ENCODE measurements at places on chromosomes 12 and 14.

GRCh38 chr12:46217541-46218321, 51.1 kb downstream of the SLC38A1 start:
- no peak for DNase-seq

GRCh38 chr14:100219126-100219785, 19.7 kb upstream of the YY1 start:
- no peak for DNase-seq

GRCh38 chr14:68975667-68976066, 3.4 kb downstream of the ACTN1 start:
- peak; percentile 76 for DNase-seq

- peak; percentile 56 for DNase-seq
Observed at GRCh38 chr12:60415351-60415750, 819.5 kb downstream of the SLC16A7 start.

GRCh38 chr12:89216211-89216952, 135.9 kb downstream of the DUSP6 start:
- no peak for DNase-seq

GRCh38 chr12:105275997-105276733, 40.2 kb upstream of the APPL2 start:
- no peak for DNase-seq

GRCh38 chr14:103526247-103526913, 2.6 kb upstream of the TRMT61A start:
- no peak for DNase-seq

GRCh38 chr14:90756755-90757345, 59.4 kb downstream of the TTC7B start:
- DNase-seq, result no peak

GRCh38 chr12:102953221-102953620, 4.3 kb upstream of the ASCL1 start:
- DNase-seq, result no peak

DNA sequence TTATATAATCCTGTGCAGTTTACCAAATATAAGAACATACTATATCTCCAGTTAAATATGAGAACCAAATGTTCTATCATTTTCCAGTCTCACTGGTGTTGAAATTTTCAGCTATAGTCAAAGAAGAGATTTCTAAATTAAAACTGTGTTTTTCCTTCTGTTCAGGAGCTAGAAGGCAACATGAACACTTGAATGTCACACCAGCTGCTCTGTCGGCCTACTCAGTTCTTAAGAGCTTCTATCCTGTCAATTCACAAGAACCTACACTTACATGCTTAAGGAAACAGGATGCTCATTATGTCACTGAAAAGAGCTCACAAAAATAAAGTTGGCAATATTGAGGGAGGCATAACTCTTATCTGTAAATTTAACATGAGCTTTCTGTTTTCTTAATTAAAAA, 43.1 kb downstream of the ATP2B1 start:
- no peak for DNase-seq

DNA sequence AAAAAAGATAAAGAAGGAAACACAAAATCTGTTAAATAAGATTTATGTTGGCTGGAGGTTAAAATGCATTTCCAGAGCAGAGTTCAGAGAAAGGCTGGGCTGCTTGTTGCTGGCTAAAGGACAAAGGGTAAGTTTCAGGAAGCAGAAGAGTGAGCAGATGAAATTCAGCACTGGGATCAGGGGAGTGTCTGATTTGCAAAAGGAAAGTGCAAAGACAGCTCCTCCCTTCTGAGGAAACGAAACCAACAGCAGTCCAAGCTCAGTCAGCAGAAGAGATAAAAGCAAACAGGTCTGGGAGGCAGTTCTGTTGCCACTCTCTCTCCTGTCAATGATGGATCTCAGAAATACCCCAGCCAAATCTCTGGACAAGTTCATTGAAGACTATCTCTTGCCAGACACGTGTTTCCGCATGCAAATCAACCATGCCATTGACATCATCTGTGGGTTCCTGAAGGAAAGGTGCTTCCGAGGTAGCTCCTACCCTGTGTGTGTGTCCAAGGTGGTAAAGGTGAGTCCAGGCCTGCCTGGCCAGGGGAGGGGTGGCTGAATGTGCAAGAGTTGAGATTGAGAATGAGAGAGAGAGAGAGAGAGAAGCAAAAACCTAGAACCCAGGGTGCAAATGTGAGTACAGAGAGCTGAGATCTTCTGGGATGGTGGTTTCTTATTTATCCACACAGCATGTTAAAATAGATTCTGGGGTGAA, at the start of gene OAS1:
OAS1 (plus strand) TSS at position 251 of the 703 bp plus-strand sequence; CDS start at position 329, 78 bp downstream.
- DNase-seq, result peak; percentile 8

GRCh38 chr12:53279283-53279869, 11.3 kb downstream of the ESPL1 start:
- no peak for DNase-seq

DNA sequence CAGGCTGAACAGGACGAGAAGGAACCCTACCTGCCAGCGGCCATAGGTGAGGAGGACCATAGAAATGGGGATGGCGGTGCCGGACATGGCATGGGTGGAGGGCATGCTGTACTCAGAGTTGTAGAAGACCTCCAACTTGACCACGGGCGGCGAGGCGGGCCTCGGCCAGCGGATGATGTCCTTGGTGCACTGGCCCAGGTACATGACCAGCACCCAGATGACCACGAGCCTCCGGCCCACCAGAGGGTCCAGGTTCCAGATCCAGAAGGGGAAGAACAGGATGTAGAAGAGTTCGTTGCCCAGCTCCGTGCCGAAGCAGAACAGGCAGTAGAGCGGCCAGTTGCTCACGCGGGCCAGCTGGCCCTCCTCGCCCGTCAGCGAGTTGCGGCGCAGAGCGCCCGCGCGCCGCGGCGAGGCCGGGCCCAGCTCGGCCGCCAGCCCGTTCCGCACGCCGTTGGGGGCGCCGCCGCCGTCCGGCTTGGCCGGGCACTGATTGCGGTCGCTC, 582 bp downstream of the SGPP1 start:
- DNase-seq, result peak; percentile 41

- peak; percentile 14 for DNase-seq
Observed at GRCh38 chr12:122749569-122750332, 2.9 kb upstream of the DENR start.

DNA sequence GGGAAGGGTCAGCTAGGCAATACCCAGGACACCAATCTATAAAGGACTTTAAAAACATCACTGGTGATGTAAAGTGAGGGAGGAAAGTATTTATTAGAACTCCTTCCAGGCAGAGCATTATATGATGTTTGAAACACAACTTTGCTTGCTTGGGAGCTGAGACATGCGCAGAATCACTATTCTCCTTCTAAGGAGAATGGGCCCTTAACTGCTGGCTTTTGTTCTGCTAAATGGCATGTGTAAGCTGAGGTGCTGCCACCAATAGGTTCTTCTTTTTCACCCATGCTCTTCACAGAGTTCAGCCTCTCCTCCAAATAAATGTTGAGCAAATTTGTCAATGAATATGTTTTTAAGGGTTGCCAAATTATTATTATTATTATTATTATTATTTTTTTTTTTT, 3.9 kb downstream of the STAC3 start:
- no peak for DNase-seq

GRCh38 chr14:86310611-86311010, 780.7 kb downstream of the FLRT2 start:
- no peak for DNase-seq

GRCh38 chr12:109910969-109911348, 10.9 kb downstream of the TCHP start:
- DNase-seq, result peak; percentile 38

- DNase-seq, result peak; percentile 56
Observed at GRCh38 chr12:58919231-58920101, 838 bp downstream of the LRIG3 start.

DNA sequence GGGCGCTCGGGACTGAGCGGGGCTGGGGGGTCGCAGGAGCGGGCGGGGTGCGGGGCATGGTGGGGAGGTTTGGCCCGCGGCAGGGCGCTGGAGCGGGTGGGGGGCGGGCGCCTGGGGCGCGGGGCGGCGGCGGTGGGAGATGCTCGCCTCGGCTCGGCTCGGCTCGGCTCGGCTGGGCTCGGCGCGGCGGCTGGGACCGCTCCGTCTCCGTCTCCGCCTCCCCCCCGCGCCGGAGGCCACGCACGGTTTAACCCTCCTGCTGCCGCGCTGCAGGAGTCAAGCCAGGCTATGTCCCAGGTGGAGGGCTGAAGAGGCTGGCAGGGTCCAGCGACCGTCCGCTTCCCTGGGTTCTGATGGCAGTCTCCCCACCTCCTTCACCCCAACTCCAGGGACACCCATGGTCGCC, at the start of gene PIANP:
PIANP (minus strand) TSS at position 170 of the 406 bp plus-strand sequence. CDS start 2,754 bp downstream, outside the sequence.
- peak; percentile 43 for DNase-seq

DNA sequence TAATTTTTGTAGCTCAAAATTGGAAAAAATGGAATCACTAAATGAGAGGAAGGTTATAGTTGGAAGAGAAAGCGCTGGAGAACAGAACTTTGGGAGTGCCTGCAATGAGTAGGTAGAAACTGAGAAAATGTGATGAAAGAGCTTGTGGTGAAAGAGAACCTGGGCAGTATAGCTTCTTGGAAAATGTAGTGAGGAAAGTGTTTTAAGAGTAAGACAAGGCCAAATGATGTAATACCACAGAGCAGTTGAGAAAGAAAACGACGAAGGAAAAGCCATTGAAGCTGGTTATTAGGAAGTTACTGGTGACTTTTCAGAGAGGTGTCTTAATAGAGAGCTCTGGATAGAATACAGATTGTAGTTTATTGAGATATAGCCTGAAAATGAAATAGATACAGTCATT, 255.3 kb downstream of the AEBP2 start:
- DNase-seq, result no peak

GRCh38 chr12:76755829-76756379, 8.0 kb upstream of the ZDHHC17 start:
- peak; percentile 37 for DNase-seq

- no peak for DNase-seq
Observed at GRCh38 chr12:106985479-106985878, 1.5 kb downstream of the MTERF2 start.

DNA sequence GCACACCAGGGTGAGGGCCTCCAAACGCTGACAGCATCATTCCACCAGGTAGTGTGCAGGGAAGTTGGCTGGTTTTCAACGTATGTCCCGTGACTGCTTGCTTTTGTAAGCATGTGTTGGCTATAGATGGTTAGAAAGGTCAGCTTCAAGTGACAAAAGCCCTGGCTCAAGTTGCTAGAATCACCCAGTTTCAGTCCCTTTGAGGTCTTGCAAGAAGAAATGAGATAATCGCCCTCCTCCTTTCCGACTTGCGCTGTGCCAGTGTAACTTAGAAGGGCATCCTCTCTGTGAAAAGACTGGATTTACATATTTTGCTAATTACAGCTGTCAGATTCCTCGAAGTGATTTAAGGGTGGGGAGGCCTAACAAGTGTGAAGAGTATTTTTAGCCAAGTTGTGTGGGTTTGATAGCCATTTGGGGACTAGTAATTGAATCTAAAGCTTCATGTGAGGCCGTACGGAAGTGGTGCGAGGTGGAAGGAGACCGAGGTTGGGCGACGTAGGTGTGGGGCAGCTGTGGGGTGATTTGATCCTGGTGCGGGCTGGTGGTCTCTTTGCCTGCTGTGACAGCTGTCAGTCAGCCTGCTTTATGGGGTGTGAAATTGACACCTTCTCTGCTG, 94.7 kb downstream of the CHST11 start:
- DNase-seq, result no peak

DNA sequence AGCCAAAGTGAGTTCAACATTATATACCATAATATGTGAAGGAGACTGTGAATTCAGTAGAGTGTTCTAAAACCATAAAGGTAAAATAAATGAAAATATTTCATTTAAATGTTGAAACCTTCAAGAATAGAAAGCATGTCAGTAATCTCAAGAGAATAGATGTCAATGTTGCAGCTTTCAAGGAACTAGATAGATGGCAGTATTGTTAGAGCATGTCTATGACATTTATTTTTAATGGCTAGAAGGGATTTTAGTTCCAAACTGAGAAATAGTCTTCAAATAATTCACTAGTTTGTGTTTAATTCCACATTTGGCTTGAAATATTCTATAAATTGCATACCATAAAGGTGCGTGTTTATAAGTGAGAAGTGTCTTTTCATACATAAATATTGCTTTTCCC, 326.5 kb downstream of the FLRT2 start:
- no peak for DNase-seq

DNA sequence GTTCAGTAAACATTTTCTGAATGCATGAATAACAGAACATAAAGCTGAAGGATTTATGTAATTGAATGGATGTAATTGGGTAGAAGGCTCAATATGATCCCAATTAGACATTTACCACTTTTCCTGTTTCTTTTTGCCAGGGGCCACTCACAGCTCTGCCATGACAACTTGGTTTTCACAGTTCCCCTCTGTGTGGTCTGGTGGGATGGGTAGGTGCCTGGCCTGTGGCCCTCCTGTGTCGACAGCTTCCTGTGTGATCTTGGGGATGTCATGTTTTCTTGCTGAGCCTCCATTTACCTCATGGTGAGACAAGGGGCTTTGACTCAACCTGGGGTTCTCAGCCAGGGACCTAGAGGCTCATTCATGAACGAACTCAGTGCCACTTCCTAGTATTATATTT, 12.6 kb upstream of the SERPINA10 start:
- DNase-seq, result no peak

DNA sequence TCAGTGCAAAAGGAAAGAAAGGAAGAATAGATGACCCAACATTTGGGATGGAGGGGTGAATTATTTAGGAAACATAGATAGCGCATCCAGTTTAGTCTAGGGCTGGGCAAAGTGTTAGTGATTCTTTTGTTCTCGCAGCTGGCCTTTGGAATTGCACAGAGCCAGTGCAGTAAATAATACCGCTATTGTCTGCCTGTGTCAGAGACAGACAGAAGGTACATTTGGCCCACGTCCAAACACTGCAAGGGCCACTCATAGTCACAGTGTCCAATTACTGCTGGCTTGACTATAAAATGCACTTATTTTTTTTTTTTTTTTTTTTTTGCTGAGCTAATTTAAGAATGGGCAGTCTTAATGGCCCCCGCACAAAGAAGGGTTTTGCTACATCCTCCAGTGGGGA, 638.6 kb downstream of the BCL11B start:
- DNase-seq, result no peak

GRCh38 chr12:117444781-117445180, 83.4 kb upstream of the NOS1 start:
- DNase-seq, result no peak

GRCh38 chr14:104681689-104682074, 7.7 kb upstream of the INF2 start:
- DNase-seq, result peak; percentile 88

GRCh38 chr12:117359029-117359845, 2.2 kb downstream of the NOS1 start:
- DNase-seq, result no peak

GRCh38 chr12:122327494-122328385, 61.4 kb upstream of the VPS33A start:
- DNase-seq, result no peak

Data from fibroblast of skin of back (primary cell).